ENCODE measurements at places on chromosomes 5 and 9.

GRCh38 chr5:82111191-82111590, 139.4 kb downstream of the ATG10 start:
- no peak for DNase-seq

DNA sequence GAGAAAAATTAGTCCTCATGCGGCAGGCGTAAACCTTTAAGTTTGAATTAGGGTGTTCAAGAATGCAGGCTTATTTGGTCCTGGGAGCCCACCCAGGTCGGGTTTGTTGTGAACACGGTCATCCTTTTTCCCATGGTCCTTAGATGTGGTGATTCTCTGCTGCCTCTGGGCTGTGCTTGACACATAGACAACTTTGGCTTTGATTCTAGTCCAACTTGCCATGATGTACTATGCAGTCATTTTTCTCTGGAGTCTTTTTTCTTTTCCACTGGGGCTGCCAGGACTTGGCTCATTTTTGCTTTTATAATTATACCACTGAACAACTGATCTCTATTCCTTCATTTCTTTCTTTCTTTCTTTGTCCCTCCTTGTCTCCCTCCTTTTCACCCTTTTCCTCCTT, 218.6 kb downstream of the SREK1 start:
- no peak for DNase-seq

DNA sequence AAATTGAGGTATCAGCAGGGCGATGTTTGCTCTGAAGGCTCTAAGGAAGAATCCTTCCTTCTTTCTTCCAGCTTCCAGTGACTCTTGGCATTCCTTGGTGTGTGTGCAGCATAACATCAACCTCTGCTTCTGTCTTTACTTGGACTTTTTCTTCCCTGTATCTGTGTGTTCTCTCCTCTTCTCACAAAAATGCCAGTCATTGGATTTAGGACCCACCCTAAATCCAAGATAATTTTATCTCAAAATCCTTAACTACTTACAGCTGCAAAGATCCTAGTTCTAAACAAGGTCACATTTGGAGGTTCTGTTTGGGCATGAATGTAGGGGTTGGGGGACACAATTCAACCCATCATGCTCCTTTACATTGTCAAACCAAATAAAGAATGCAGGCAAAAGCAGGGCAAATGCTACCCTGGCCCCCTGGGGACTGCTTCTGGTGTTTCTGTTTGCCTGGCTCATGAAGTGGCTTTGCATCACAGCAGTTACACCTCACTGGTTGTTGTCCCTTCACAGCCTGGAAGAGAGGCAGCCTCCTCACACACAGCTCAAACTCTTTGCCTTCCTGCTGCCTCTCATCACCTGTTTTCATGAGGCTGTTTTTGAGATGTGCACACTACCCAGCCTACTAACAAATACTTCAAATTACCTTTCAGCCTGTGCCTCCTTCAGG, 64.8 kb upstream of the PLCXD3 start:
- no peak for DNase-seq

- DNase-seq: no peak
Measured at GRCh38 chr5:158898185-158899177, 201.2 kb downstream of the EBF1 start.

- DNase-seq: no peak
Measured at GRCh38 chr5:95149387-95149786, 135.5 kb downstream of the MCTP1 start.

DNA sequence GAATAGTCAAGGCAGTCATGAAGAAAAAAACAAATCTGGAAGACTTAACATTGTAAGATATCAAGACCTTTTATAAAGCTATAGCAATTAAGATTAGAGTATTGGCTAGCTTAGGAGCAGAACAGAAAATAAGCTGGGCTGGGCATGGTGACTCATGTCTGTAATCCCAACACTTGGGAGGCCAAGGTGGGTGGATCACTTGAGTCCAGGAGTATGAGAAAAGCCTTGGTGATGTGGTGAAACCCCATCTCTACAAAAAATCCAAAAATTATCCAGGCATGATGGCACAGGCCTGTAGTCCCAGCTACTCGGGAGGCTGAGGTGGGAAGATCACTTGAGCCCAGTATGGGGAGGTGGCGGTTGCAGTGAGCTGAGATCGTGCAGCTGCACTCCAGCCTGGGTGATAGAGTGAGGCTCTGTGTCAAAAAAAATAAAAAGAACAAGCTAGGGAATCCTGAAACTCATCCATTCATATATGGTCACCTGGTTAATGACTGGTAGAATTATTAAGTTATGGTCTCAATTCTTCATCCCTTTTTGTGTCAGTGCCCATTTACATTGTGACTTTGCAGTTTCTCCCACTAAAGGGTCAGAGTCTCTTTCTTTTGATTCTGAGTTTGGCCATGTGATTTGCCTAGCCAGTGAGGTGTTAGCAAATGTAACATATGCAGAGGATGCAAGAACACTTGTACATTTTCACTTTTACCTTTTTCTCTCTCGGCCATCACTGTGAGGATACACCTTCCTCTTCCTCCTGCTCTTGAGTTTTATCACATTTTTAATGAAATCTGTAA, 144.6 kb upstream of the SGCD start:
- DNase-seq: no peak

DNA sequence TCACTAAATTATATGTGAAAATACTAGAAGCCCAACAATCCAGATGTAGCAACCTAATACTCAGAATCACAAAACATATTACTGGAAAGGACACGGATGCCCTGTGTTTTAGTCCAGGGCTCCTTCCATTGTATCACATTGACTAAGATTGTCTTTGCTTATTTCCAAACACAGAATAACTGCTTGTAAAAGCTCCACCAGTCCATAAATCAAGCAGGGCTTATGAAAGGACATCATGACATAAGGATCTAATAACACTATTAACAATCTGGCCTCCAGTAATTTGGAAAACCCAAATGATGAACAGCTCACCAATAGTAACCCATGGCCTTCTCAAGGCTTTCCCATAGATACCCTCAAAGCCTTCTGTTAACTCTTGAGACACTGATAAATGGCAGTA, 39.8 kb downstream of the WDR41 start:
- no peak for DNase-seq

- DNase-seq: peak; percentile 66
Measured at GRCh38 chr5:83265318-83265717, 188.0 kb downstream of the XRCC4 start.

- no peak for DNase-seq
Measured at GRCh38 chr5:56686337-56687195, 128.8 kb upstream of the MAP3K1 start.

- no peak for DNase-seq
Measured at GRCh38 chr9:23850690-23851629, 24.9 kb upstream of the ELAVL2 start.

DNA sequence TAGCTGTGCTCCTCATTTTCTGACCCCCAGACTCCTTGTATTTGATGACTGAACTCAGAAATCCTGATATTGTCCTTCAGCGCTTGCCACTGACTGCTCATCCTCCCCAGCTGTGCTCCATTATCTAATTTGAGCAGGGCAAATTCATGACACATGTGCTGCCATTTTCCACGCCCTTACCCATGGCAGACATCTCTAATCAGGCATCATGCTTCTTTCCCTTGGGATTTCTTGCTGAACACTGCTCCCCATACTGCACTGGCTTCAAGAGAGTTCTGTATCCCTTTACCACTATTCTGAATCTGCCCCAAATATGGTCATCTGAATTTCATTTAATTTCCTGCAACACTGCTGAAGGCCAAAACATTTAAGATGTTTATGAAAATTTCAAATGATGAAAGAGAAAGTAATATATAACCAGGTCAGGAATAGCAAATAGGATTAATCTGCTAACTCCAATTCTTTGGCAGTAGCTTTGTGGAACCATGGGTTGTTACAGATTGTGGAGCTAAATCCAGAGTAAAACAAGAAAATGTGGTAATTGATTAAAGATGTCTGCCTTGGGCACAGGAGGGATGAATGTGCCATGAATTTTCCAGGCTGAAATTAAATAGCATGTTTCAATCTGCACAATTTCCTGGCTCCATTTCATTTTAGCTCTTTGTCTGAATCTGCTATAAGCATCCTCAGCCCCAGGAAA, 93.6 kb downstream of the CYFIP2 start:
- no peak for DNase-seq

DNA sequence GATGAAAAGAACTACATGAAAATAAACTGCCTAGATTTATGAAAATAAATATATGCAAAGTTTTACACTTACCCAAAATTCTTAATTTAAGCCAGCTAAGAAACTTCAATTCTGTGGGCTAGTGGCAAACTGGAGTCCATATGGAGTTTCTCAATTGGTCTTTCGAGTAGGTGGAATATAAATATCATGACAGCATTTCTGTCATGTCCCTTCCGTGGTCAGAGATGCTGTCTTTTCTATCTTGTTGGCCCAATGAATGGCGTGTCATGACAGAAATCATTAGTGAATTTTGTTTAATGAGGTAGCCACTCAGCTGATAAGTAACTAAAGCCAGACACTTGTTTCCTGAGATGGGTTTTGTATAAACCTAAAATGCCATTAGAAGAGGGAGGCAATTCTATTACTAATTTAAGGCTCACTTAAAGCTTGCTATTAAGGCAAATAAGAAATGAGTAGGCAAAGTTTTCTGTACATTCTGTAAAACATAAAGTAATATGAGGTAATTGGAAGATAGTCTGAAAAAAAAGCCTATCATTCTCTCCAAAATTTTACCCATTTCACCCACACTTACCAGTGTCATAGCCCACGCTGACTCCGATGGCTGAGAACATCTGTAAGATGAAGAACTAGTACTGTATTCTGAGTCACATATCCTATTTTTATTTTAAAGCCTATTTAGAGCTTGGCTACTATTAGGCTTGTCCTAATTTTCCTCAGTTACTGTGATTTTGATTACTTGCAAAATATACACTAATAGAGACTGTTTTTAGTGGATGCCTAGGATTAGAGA, 419.3 kb upstream of the MEF2C start:
- no peak for DNase-seq

DNA sequence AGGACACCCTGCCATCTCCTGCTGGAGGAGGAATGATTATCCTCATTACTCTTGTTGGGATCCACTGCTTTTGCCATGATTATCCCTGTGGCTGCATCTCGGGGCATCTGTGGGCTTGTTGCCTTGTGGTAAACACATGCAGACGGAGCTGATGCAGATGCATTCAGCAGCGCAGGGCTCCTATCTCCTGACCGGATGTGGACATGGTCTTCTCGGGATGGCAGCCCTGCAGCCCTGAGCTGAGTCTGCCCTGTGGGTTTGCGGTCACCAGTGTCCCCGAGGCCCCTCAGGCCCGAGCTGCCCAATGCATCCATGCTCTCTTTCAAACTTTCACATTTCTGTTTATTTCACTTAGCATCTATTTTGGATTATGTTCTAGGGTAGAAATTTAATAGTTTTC, 250.4 kb upstream of the IRX1 start:
- no peak for DNase-seq

DNA sequence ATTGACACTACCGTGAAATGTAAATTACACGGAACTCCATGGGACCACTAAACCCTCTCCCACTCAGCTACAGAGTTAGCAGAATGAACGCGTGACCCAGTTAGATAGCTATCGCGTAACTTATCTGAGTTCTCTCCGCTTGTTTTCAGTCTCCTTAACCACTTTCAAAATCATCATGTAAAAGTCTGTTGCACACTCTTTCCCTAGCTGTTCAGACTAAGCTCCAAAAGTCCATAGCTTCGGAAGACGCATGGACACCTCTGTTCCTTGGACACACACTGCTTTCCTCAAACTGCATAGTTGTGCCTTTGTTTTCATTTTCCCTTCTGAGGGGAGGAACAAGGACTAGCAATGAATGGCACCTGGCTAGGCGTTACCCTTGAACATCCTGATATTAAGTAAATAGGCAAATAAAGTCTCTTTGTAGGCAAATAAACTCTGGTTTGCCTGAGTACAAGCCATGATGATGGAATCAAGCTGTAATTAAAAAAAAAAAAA, 83.3 kb downstream of the DAPK1 start:
- no peak for DNase-seq

DNA sequence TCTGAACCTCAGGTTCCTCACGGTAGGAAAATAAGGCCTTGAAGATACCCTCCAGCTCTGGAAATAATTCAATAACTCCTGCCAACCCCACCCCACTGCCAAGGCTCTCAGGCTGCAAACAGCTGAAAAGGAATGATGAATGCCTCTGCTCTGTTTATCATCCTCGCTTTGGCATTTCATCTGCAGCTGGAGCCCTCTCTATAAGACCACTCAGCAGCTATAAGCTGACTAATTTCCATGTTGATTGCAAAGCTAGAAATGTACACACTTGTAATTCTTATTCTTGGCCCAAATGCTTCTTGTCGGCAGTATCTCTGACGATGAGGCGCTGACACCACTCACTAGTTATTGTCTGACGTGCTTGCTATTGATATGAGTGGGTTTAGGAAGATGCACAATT, 408.4 kb upstream of the NMUR2 start:
- no peak for DNase-seq

GRCh38 chr5:7850395-7851239, at the start of gene CFAP90:
Gene CFAP90, minus strand, starts transcription at chr5:7851133. Its CDS starts 112 bp downstream, at chr5:7851021.
- peak; percentile 86 for DNase-seq

- peak; percentile 34 for DNase-seq
Measured at GRCh38 chr5:172403189-172403796, 51.0 kb downstream of the SH3PXD2B start.

GRCh38 chr5:124701873-124702425, 44.5 kb downstream of the ZNF608 start:
- no peak for DNase-seq

DNA sequence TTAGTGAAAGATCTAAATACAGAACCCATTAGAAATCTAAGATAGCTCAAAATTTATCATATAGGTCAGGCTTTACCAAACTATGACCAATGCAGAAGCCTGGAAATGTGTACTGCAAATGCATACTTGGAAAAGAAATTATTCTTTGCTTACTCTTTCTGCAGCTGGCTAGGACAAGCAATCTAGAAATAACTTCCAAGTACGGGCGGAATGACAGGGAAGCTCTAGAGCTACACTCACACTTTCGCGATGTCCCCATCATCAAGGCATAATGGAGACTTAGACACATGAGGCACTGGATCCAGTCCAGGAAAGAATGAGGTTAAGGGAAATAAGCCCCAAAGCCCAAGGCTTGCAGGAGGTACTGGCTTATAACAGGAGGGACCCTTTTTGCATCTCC, 22.4 kb upstream of the MAP1B start:
- DNase-seq: no peak

- no peak for DNase-seq
Measured at GRCh38 chr5:118775790-118776499, 212.4 kb downstream of the DTWD2 start.

- no peak for DNase-seq
Measured at GRCh38 chr5:72082048-72082447, 25.2 kb upstream of the MAP1B start.

- DNase-seq: no peak
Measured at GRCh38 chr5:10509575-10509974, 54.3 kb upstream of the ANKRD33B start.

- no peak for DNase-seq
Measured at GRCh38 chr5:77231471-77232138, 21.1 kb downstream of the PDE8B start.

- DNase-seq: no peak
Measured at GRCh38 chr9:126755317-126755875, 49.4 kb upstream of the ZBTB43 start.

- DNase-seq: no peak
Measured at GRCh38 chr9:69453746-69454145, 128.7 kb downstream of the ENTREP1 start.
